Heart right ventricle (tissue), 16 donors: ENCODE measurements at places on chromosomes 16 and 17. TPM values are rescaled to one million over a fixed set of nuclear protein-coding genes. Genes with fewer than 3 reads are reported as not detected.

DNA sequence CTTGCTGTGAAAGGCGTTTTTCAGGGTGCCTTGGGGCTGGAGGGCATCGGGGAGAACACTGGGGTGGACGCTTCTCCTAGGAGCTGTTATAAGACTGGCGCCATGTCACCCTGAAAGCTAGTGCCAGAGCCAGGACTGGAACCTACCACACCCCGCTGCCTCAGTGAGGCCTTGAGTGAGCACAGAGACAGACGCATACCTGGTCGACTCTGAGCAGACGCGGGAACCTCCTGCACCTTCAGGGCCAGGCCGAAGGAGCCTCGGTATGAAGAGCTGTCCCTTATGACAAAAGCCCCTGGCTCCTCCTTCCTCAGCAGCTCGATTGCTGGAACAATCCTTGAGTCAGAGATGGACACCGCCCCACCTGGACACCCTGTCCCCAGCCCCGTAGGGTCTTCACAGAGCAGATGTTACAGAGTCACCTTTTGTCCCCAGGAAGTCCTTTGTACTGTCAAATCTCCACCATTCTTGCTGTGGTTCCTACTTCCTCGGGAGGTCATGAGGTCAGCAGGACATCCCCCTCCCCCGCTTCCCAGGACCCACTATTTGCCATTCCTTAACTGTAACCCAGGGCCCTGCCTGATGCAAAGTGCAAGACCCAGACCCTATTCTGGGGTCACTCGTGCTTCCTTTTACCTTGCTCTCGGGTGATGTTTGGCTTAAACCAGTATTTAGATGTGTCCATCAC, 17.0 kb downstream of the TNS4 start:
- DNase-seq: no peak

- no peak for DNase-seq
Observed at GRCh38 chr17:82108496-82108945, 10.5 kb upstream of the FASN start.

GRCh38 chr16:2883458-2883908, 468 bp downstream of the FLYWCH2 start:
- no peak for DNase-seq

DNA sequence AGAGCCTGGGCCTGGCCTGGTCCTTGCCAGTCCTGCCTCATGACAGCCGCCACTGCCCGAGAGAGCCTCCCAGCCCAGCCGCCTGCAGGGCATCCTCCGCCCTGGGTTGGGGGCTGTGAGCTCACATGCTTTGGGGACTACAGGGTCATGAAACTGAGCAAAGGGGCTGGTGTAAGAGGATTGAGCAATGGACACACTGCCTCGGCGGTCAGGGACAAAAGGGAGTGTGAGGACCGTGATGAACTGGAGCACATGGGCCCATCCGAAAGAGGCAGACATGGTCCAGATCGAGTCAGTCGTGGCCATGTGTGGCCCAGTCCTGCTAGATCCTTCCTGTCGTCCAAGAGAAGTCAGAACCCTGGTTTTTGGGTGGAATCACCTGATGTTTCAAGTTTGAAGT, 52.3 kb downstream of the GSG1L start:
- DNase-seq: no peak

DNA sequence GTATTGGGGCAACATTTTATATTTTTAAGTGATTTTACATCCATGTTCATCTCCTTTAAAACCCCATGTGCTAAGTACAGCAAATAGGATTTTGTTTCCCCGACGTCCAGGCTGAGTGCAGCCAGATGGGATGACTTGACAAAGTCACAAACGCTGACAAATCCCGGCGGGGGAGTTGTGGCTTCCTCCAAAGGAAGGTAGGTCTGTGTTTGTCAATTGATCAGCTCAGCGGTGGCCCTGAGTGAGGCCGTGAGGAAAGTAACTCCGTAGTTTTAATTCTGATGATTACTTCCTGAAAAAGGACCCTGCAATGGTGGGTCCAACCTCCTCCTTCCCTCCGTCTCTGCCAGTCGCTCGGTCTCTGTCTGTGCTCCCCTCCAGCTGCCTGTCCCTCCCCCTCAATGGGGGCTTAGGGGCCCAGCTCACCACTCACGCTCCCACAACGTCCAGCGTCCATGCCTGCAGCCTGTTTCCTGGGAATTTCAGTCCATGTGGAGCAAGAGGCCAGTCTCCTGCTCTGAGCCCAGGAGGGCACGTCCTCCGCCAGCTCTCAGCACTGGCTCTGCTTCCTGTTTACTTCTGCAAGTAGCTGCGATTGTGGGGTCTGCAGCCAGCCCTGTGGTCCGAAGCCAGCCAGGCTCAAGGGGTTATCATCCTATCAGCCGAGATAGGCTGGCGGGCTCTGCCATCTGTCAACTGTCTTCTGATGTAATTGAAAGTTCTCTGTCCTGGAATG, 209.4 kb upstream of the FOXF1 start:
- DNase-seq: no peak

GRCh38 chr17:57902117-57902799, 52.4 kb upstream of the MRPS23 start:
- DNase-seq: no peak

DNA sequence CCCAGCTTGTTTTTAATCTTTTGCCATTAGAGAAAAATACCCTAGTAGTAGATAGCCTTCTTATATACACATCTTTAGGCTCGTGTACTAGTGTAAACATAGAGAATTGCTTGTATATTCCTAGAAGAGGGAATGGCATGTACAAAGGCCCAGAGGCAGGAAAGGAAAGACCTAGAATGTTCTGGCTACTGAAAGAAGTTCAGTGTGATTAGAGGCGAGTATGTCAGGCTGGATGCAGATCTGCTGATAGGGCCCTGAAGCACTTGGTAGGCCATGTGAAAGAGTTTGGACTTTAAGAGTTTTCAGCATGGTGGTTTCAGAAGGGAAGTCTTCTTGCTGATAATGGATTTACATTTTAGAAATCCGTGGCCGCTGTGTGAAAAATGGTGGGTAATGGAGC, 17.4 kb downstream of the CTCF start:
- DNase-seq: no peak

DNA sequence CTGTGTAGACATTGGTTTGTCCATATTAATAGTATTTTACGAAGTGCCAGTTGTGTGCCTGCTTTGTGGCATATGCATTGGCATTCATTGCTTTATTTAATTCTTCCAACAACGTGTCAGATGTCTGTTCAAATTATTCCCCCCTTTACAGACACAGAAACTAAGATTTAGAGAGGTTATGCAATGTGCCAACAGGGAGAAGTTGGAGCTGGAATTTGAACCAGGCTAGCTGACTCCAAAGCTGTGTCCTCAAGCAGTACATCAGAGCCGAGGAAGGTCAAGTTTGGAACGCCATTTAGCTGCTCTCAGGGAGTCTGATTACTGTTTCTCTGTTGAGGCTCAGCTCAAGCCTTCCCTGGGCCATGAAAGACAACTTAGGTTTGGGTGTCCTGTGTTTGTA, 232.3 kb downstream of the WWOX start:
- no peak for DNase-seq

DNA sequence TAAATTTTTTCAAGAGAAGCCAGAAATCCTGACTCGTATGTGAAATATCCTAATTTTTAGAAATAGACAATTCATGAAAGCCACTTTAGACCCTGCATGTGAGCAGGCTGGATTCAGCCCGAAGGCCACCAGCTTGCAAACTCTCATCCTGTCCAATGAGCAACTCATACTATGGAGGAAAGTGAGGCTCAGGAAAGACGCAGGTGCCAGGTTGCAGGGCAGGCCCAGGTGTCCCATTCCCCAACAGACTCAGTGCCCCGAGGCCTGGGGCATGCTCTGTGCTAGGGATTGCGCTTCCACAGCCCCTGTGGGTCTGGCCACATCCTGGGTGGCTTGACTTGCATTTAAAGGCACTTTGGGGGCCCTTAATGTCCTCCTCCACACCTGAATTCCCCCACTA, 16.7 kb upstream of the RASD1 start:
- no peak for DNase-seq

CCL1 gene
- not detected for total RNA-seq

HES7 gene
- not detected for total RNA-seq

DNAAF8 gene
- total RNA-seq: 1.2 TPM
